Lower leg skin (tissue), 4 donors: ENCODE measurements at places on chromosomes 6 and 20. TPM values are rescaled to one million over a fixed set of nuclear protein-coding genes. Genes with fewer than 3 reads are reported as not detected.

The SLC32A1 gene
- not detected for total RNA-seq

The ADGRF4 gene
- total RNA-seq: 58.8 TPM

- DNase-seq: peak; percentile 87
Observed at GRCh38 chr6:41428336-41428995, 93.1 kb downstream of the NCR2 start.

DNA sequence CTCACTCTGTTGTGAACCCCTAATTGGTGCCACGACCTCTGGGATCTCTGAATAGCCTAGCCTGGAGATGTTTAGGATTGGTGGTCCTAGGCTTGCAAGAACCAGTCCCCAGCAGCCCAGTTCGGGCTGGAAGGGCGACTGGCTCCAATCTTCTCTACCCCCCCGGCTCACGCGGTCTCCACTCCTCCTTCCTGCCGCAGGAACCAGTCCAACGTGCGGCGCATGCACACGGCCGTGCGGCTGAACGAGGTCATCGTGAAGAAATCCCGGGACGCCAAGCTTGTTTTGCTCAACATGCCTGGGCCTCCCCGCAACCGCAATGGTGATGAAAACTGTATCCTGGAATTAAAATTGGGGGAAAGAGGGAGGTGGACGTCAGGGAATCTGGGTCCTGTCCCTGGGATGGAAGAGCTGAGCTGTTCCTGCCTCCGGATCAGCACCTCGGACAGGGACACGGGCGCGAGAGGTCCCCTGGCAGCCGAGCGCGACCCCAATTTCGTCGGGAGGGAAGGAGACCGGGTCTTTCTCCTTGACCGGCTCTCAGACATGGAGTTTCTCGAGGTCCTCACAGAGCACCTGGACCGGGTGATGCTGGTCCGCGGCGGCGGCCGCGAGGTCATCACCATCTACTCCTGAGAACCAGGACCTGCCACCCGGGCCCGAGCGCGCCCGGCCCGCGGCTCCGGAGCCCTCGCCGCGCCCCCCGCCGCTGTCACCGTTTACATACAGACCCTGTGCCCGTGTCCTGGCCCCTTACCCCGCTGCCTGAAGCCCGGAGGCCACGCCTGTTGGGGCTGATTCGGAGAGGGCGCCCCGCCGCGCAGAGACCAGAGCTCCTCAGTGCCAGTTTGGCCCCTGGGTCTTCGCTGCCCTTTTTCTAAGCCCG, 28.2 kb downstream of the SLC12A5 start:
- no peak for DNase-seq

DNA sequence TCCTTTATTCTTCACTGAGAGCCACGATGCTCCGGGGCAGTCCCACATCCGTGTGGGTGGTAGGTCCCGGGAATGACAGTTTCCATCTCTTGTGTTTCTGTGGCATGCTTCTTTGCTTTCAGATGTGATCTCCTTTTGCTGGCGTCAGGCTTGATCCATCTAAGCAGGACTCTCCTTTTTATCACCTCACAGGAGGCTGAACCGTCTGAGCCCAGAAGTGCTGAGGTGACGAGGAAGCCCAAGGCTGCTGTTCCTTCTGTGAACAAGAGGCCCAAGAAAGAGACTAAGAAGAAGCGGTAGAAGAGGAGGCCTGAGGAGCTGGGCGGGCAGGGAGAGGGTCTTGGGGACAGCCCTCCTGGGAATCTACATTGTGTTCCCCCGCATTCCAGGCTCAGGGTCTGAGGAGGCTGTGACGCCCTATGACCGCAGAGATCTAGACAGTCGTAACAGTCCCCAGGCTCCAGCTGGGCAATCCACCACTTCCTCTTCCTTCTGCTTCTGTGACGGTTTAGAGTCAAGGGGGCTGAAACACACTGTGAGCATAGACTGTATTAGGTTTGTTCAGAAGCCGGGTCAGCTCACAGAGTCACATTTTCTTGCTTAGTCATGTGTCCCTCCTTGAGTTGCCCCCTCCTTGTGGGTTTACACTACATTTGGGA, 26.8 kb downstream of the MANBAL start:
- DNase-seq: no peak

GRCh38 chr6:30816791-30817739, 67.3 kb upstream of the DDR1 start:
- DNase-seq: no peak

DNA sequence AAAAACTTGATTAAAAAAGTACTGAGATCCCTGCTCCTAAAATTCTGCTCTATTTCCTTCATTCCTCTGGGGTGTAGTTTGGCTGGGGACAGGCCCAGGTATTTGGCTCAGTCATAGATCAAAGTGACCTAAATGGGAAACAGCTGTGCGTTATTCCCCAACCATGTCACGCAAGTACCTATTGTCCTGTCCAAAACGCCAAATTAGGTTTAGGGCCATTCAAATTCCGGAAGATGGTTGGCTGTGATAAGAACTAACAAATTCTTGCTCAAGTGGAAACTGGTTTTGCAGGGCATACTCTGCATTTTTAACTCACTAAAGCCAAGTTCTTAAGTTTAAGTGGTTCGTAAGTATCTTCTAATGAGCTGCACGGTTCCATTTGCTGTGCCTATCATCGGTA, 147.6 kb upstream of the TMEM170B start:
- no peak for DNase-seq
